ENCODE measurements at places on chromosomes 6 and 20. TPM values are rescaled to one million over a fixed set of nuclear protein-coding genes. Genes with fewer than 3 reads are reported as not detected.
A peak's percentile ranks its signal among the peaks of the same experiment; 100 is the strongest.

DNA sequence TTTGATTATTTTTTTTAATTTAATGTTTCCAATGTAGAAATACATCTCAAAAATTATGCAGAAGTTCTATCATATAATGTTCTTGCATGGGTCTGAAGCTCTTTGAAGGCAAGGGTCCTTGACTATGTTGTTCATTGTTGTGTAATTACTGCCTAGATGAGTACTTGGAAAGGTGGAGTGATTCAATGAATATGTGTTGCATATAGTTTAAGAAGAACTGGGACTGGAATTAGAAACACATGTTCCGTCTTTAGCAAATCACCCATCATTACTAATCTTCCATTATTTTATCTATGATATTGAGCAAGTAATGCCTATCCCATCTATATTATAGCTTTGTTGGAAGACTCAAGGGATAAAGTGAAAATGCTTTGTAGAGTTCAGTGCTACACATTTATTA lies 147.3 kb downstream of the LAMA2 start:
- H3K4me3 ChIP-seq: no peak overlapping the region
- no peak for DNase-seq
- no peaks in the 10 kb centered on the region for H3K36me3 ChIP-seq
- H3K27me3 ChIP-seq: no peaks in the 10 kb centered on the region
- no peaks in the 10 kb centered on the region for H3K4me1 ChIP-seq
- no peak overlapping the region for H3K27ac ChIP-seq

DNA sequence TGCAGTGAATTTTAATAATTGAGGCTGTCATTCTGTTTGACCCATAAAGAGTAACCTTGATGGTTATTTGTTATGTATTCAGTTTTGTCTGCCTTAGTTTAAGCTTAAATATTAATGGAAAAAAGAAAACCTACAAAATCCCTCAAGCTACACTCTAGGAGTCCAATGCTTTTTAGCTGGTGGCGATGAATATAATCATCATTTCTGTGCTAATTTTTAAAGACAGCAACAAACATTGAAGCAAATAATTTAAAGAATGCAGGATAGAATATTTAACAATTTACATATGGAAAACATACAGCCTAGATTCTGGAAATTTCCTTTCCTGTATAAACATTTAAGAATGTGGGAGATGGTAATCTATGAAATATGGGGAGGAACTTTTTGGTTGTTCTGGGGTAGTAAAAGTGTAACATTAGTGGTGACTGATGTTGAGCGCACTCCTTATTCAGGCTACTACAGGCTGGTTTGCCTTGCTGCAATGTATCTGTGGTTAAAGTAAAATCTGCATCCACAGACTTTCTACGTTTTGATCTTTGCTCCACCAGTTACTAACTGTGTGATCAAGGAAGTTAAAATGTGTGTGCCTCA lies 287.9 kb upstream of the DEFB112 start:
- no peak for DNase-seq
- no peaks in the 10 kb centered on the region for H3K4me1 ChIP-seq
- no peak overlapping the region for H3K27ac ChIP-seq
- H3K4me3 ChIP-seq: no peak overlapping the region
- H3K36me3 ChIP-seq: peaks cover 9% of the 10 kb centered on the region

GRCh38 chr6:161116554-161116953 lies 125.0 kb downstream of the MAP3K4 start:
- no peaks in the 10 kb centered on the region for H3K27me3 ChIP-seq
- no peak for DNase-seq
- H3K4me1 ChIP-seq: no peaks in the 10 kb centered on the region
- H3K36me3 ChIP-seq: peaks cover 35% of the 10 kb centered on the region

CST2 gene
- not detected for total RNA-seq

GRCh38 chr20:6184086-6184485 lies 61.3 kb upstream of the FERMT1 start:
- H3K27me3 ChIP-seq: no peaks in the 10 kb centered on the region
- no peak overlapping the region for H3K27ac ChIP-seq
- no peaks in the 10 kb centered on the region for H3K36me3 ChIP-seq
- DNase-seq: no peak
- H3K4me3 ChIP-seq: no peak overlapping the region

- H3K27me3 ChIP-seq: peaks cover 3% of the 10 kb centered on the region
- no peaks in the 10 kb centered on the region for H3K4me1 ChIP-seq
- DNase-seq: no peak
- H3K27ac ChIP-seq: no peak overlapping the region
These were observed 37.9 kb downstream of the PTPRA start for GRCh38 chr20:2911200-2911599.

DNA sequence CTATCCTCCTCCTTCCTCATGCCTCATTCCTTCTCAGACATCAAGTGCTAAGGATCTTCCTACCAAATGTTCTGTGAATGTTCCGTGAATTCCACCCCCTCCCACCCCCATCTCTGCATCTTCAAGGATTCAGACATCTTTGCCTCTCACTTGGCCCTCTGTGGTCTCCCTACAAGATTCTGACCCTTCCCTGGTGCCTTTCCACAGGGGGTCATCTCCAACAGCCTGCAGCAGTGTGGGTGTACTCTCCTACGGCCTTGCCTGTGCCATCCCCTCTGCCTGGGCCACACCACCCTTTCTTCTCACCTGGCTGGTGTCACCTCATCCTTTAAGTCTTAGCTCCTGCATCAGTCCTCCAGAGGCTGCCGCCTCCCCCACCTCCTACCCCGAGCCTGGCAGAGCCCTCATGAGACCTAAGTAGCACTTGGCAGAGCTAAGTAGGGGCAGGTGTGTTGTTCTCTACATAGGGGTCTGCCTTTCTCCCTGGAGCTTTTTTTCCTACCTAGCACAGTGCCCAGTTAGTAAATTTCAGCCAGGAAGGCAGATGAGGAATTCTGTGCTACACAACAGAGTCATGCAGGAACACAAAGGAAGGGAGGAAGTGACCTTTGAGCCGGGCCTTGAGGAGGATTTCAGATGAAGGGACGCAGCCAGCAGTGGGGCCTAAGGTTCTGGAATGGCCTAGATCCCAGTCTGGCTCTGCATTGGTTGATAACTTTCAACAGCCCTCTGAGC lies 43.1 kb downstream of the TM9SF4 start:
- peak; percentile 7 for DNase-seq
- H3K27ac ChIP-seq: no peak overlapping the region
- H3K36me3 ChIP-seq: no peaks in the 10 kb centered on the region
- peaks cover 5% of the 10 kb centered on the region for H3K27me3 ChIP-seq
- H3K4me3 ChIP-seq: no peak overlapping the region
- H3K4me1 ChIP-seq: peaks cover 12% of the 10 kb centered on the region

ADAM33 gene
- 0.27 TPM for total RNA-seq

SEL1L2 gene
- not detected for total RNA-seq

GGTLC1 gene
- not detected for total RNA-seq

- H3K36me3 ChIP-seq: no peaks in the 10 kb centered on the region
- DNase-seq: peak; percentile 52
- peaks cover 7% of the 10 kb centered on the region for H3K27me3 ChIP-seq
These were observed 1.9 kb upstream of the ELOVL4 start for GRCh38 chr6:79949233-79949632.

MYCT1 gene
- not detected for total RNA-seq

GRCh38 chr6:2460216-2460745 lies 214.9 kb upstream of the GMDS start:
- DNase-seq: no peak
- peaks cover 6% of the 10 kb centered on the region for H3K27me3 ChIP-seq
- no peak overlapping the region for H3K4me3 ChIP-seq
- H3K36me3 ChIP-seq: no peaks in the 10 kb centered on the region
- peaks cover 4% of the 10 kb centered on the region for H3K4me1 ChIP-seq

- no peak overlapping the region for H3K4me3 ChIP-seq
- H3K4me1 ChIP-seq: no peaks in the 10 kb centered on the region
- DNase-seq: no peak
- H3K27ac ChIP-seq: no peak overlapping the region
These were observed 33.5 kb upstream of the BMP2 start for GRCh38 chr20:6733965-6734364.

DNA sequence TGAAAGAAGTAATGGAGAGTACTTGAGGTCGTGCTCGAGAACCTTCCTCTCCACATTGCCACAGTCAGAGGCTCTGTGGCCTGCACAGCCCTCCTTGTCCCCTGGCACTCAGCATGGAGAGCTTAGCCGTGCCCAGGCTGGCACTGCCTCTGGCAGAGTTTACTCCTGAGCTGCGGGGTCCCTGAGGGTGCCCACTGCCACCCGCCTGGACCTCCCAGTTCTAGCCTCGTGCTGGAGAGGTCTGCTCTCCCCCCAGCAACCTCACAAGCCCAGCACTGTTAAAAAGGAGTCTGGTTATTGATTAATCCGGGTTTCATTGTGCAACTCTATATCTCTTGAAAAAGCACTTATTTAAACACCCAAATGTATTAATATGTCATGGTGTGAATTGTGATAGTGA lies 226.8 kb downstream of the TMEM242 start:
- peaks cover 21% of the 10 kb centered on the region for H3K4me1 ChIP-seq
- peaks cover 6% of the 10 kb centered on the region for H3K36me3 ChIP-seq
- no peak overlapping the region for H3K4me3 ChIP-seq
- no peak for DNase-seq

DNA sequence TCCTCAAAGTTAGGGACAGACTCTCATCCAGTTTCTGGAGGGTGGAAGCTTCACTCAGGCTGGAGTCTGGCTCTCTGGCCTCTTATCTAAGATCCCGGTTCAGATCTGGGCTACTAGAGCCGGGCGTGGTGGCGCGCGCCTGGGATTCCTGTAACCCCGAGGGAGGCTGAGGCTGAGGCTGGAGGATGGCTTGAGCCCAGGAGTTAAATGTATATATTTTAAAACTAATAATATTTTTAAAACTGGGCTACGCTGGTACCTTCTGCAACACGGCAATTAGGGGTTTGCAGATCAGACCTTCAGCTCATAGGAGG lies 710 bp upstream of the ZNF343 start:
- H3K4me1 ChIP-seq: peaks cover 4% of the 10 kb centered on the region
- peak overlapping the region; percentile 100 for H3K4me3 ChIP-seq
- no peaks in the 10 kb centered on the region for H3K27me3 ChIP-seq
- no peaks in the 10 kb centered on the region for H3K36me3 ChIP-seq
- peak; percentile 28 for DNase-seq

DNA sequence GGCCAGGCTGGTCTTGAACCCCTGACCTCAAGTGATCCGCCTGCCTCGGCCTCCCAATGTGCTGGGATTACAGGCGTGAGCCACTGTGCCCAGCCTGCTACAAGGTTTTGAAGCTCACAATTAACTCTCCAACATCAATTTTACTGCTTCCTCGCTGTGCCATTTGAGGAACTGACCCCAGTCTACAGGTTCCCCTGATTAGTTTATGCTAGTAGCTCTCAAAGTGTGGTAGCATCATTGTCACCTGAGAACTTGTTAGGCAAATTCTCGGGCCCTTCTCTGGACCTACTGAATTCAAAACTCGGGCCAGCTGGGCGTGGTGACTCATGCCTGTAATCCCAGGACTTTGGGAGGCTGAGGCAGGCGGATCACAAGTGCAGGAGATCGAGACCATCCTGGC lies 49.4 kb downstream of the MCUR1 start:
- H3K27ac ChIP-seq: no peak overlapping the region
- H3K27me3 ChIP-seq: peaks cover 1% of the 10 kb centered on the region
- H3K4me1 ChIP-seq: peaks cover 5% of the 10 kb centered on the region
- H3K36me3 ChIP-seq: no peaks in the 10 kb centered on the region

RGS17 gene
- total RNA-seq: 11.5 TPM

DNA sequence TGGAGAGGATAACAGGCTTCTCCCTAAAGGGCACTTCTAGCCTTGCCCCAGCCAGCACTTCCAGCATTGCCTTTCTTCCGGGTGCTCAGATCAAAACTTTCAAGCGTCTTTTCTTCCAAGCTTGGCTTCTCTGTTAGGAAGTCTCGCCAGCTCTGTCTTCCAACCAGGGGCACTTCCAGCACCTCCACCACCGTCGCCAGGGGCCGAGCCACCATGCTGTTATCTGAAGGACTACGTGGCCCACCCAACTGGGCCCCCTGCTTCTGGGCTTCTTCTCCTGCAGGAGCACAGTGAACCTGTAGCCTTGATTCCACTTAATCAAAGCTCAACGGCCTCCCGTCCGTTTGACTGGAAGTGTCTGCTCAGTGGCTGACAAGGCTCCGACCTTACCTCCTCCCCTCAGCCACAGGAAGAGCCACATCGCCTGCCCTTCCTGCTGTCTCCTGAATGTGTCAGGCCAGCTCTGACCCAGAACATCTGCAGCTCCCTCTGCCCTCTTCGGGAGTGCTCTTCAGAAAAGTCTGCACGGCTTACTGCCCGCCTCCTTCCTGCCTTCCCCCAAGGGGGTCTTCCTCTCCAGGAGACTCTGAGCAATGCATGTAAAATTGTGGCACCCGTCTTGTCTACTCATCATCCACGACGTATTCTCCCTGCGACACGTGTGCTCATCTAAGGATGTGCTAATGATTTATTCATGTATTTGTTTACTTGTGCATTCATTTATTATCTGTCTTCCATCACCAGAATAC lies 527.0 kb downstream of the CDH26 start:
- H3K27ac ChIP-seq: no peak overlapping the region
- H3K36me3 ChIP-seq: peaks cover 4% of the 10 kb centered on the region
- H3K4me1 ChIP-seq: peaks cover 11% of the 10 kb centered on the region
- H3K4me3 ChIP-seq: no peak overlapping the region
- H3K27me3 ChIP-seq: peaks cover 3% of the 10 kb centered on the region

NANP gene
- 1.4 TPM for total RNA-seq

PTPRA gene
- total RNA-seq: 59.5 TPM

PRSS16 gene
- total RNA-seq: 0.64 TPM

GRCh38 chr6:12036766-12037165 lies 24.7 kb downstream of the HIVEP1 start:
- H3K4me1 ChIP-seq: peaks cover 2% of the 10 kb centered on the region
- H3K27ac ChIP-seq: no peak overlapping the region
- no peak for DNase-seq
- H3K27me3 ChIP-seq: peaks cover 3% of the 10 kb centered on the region
- H3K36me3 ChIP-seq: peaks cover 2% of the 10 kb centered on the region
- no peak overlapping the region for H3K4me3 ChIP-seq

GRCh38 chr6:32096087-32096393 lies 13.1 kb downstream of the TNXB start:
- DNase-seq: no peak
- H3K27me3 ChIP-seq: peaks cover 9% of the 10 kb centered on the region
- H3K4me3 ChIP-seq: no peak overlapping the region
- H3K4me1 ChIP-seq: no peaks in the 10 kb centered on the region
- H3K36me3 ChIP-seq: no peaks in the 10 kb centered on the region

- no peaks in the 10 kb centered on the region for H3K27me3 ChIP-seq
- no peak overlapping the region for H3K27ac ChIP-seq
These were observed 26.8 kb downstream of the TGM2 start for GRCh38 chr20:38138086-38138778.

GRCh38 chr20:41551011-41551705 lies 67.0 kb downstream of the CHD6 start:
- H3K4me3 ChIP-seq: no peak overlapping the region
- H3K4me1 ChIP-seq: peaks cover 3% of the 10 kb centered on the region
- DNase-seq: no peak
- H3K27me3 ChIP-seq: peaks cover 3% of the 10 kb centered on the region
- no peak overlapping the region for H3K27ac ChIP-seq
- peaks cover 11% of the 10 kb centered on the region for H3K36me3 ChIP-seq

- H3K27ac ChIP-seq: no peak overlapping the region
- H3K27me3 ChIP-seq: no peaks in the 10 kb centered on the region
- no peaks in the 10 kb centered on the region for H3K36me3 ChIP-seq
- no peak for DNase-seq
- no peaks in the 10 kb centered on the region for H3K4me1 ChIP-seq
These were observed 12.7 kb upstream of the SIRT5 start for GRCh38 chr6:13561624-13562267.

TNF gene
- not detected for total RNA-seq

MAS1 gene
- not detected for total RNA-seq
